Right forelimb (tissue), 1 donor: ENCODE measurements at places on chromosomes 12 and 14.
A peak's percentile ranks its signal among the peaks of the same experiment; 100 is the strongest.

DNA sequence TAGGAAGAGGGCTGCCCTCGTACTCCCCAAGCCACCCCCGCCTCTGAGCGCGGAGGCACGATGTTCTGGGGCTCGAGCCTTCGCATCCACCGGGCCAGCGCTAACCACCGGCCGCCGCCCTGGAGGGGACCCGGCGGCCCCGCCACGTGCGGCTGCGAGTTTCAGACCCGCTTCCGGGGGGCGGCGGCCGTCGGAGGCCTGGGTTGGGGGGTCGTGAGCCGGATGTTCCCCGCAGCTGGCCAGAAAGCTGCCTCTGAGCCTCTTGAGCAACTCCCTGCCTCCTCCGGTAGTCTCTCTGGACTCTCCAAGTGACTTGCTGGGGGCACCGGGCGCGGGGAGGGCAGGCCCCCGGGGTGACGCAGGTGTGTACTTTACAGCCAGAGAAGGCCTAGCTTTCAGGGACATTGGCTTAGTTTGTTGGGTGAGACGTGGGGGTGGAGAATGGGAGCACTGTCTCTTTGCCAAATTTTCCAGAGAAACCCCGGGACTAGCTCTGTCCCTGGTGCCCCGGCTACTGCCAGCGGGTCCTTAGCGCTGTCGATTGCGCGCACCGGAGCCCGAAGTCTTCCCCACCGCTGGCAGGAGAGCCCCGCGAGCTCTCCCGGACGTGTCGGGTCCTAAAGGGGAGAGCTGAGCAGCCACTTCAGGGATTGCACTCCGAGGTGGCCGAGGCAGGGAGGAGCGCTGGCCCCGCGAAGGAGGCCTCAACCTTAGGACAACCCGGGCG is 15.6 kb downstream of the OTX2 start:
- DNase-seq = no peak

- DNase-seq = no peak
Observed at GRCh38 chr12:132161036-132161781, 17.0 kb downstream of the NOC4L start.

- DNase-seq = no peak
Observed at GRCh38 chr12:91870872-91871707, 274.6 kb downstream of the BTG1 start.

DNA sequence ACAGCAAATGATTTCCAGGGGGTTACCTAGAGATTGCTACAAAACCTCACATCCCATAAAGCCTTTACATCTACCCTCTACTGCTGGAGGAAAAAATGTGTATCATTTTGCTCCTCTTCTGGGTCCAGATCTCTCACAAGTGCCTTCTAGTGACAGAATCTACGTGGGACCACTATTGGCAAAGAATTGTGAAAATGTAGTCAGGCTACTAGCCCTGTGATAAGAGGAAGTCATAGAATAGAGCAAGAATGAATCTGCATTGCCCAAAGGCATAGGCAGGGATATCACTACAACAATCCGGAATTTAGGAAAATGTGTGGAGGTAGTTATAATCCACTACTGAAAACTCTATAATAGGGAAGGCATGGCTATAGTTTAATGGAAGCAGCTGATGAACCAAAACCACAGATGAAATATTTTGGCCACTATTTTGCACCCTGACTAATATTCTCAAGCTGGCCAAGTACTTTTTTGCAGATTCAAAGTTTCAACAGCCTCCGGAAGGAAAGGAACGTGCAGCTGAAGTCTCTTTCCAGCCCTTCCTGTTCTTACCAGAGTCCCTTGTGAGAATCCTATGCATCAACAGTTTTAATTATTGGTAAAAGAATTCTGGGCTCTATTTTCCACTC is 176.8 kb downstream of the PHLDA1 start:
- no peak for DNase-seq

DNA sequence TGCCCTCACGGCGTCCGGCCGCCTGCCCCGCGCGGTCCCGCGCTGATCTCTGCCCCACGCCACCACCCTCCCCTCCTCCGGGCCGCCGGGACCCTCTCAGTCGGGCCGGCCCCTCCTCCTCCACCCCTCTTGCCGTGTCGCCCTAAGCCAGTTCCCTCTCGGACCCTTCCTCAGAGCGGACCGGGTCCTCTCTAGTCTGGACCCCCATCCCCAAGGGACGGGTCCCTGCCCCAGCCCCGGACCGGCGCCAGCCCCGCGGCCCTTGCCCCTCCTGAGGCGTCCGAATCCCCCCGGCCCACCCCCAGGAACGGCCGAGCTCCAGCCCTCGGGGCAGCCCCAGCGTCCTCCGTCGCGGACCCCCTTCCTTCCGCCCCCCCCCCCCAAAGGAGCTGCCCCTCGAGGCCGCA is 485 bp downstream of the PPP4R4 start:
- no peak for DNase-seq

DNA sequence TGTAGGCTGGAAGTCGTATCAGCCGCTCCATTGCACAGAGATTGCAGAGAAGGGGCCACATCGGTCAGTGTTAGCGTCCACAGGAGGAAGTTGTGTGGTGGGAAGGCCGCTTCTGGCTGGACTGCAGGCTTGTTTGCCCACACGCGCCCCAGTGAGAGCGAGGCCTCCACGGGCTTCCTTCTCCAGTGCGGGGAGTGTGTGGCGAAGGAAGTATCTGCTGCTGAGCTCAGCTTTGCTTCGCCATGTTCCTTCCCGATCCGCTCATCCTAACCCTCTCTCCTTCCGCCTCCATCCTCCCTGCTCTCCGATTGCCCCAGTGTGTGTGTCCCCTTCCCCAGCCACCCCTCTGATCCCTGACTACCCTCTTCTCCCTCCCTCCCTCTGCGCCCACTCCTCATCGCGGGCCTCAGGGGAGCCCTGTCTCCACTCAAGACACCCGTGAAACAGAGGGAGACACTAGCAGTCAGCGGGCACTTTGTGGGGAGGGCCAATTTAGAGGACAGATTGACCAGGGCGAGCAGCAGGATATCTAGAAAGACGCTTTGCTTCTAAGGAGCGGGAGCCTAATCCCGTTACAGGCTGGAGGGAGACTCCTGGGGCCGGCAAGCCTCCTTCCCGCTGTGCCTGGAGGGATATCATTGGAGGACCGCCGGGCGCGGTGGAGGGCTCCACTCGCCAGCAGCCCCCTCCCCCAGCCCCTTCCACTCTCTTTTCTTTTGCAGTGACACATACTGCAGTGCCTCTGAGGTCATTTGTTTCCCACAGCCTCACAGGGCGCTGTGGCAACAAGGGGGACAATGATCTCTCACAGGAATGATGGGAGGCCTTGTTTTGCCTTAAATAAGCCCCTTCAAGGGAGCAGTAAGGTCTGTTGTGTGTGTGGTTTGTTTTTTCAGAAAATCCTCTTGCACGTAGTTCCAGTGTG is 428.8 kb downstream of the ZFP36L1 start:
- DNase-seq = peak; percentile 75

DNA sequence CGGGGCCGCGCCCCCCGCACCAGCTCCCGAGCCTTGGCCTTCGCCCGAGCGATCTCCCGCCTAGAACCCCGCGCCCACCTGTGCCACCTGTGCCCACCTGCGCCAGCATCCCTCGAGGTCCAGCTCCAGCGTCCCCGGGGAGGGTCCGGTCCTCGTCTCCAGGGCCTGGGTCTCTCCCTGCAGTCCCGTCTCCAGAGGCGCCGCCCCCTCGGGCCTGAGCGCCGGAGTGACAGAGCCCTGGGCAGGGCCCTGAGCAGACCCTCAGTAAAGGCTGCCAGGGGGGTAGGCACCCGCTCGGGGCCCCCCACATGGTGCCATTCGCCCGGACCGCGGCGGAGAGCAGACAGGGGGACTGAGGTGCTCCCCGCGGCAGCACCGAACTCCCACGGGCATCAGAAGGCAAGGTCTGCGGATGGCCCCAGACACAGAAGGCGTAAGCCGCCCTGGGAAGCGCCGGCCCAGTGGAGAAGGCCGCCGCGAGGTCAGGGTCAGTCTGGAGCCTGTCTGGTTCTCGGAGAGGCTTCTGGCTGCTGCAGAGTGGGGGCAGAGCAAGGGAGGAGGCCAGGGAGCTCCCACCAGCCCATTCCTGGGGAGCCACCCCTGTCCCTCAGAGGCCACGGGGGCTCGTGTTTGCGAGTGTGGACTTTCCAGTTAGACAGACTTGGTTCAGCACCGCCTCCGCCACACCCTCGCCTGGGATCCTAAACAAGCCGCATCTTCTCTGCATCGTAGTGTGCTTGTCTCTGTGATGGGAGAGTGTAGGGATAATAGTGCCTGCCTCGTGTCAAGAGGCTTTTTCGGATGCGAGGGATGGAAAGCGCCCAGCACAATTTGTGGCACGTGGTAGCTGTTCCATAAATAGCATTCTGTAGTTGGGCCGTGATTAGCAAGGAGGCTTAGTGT is 1.1 kb upstream of the PPP1R13B start:
- no peak for DNase-seq

DNA sequence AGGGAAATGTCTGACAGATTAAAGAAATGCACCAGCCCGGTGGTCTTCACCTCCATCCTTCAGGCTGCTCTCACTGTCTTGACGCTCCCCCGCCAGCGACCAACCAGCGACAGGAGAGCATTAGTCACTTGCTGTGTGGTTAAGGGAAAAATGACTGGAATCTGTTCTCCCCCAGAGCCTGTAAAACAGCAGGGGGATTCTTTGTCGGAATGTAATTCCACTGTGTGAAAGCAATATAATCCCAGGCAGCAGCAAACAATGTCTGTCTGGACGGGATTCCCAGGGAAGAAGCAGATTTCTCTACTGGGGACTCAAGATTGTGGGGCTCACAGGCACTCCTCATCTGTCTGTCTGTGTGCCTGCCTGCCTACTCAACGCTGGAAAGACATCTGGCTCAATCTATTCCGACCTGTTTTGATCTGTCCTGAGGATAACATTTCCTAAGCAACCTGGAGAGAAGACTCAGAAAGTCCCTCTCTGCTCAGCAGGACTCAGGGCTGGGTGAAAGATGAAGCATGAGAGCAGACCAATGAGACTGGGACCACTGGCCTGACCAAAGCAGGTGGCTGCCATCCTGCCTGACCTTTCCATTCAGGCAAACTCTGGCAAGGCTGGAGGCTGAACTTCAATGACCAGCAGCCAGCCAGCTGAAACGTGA is 54.6 kb downstream of the NUAK1 start:
- peak; percentile 53 for DNase-seq

DNA sequence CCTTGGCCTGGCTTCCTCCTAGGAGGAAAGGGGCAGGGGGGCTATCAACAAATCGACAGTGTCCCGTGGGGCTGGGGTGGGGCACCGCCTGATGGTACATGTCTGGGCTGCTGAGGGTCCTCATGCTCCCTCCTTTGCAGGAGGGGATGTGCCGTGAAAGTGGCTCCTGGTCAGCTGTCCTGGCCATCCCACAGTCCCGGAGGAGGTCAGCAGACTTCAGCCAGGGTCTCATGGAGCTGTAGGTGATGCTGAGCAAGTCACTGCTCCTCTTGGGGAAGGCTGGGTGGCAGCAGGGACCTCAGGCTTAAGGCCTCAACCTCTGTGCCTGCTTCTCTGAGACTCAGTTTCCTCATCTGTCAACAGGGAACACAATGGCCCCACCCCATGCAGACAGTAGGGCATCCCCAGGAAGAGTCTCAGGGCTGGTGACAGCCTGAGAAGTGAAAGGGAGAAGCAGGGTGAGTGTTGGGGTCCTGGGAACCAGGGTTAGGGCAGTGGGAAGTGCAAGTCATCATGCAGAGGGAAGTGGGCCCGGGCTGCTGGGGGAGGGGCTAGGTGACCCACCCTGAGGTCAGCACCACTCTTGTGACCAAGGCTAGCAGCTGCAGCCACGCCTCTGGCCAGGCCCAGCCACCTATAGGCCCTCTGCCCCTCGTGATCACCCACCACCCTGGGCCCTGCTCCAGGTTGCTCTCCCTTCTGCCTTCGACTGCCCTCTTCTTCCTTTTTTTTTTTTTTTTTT is 4.4 kb upstream of the TNFAIP2 start:
- no peak for DNase-seq

GRCh38 chr14:106417224-106418049 is 891.1 kb downstream of the TMEM121 start:
- no peak for DNase-seq

DNA sequence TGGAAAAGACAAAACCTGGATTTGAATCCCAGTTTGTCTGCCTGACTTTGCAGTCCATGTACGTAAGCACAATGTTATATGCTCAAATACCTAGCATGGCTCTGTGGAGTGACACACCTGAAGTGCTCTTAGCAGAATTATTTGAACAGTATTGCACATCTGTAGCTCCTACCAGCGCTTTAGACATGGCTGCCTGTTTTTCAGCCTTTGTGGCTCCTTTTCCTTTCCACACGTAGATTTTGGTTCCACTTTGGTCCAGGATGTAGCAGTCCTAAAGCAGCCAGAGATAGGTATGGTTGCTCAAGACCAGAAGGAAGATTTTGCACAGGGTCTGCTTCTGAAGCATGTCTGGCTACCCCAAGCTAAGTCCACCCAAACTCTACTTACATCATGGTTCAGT is 9.1 kb downstream of the AVIL start:
- DNase-seq = no peak

- no peak for DNase-seq
Observed at GRCh38 chr12:120342175-120343038, 14.8 kb upstream of the PLA2G1B start.

DNA sequence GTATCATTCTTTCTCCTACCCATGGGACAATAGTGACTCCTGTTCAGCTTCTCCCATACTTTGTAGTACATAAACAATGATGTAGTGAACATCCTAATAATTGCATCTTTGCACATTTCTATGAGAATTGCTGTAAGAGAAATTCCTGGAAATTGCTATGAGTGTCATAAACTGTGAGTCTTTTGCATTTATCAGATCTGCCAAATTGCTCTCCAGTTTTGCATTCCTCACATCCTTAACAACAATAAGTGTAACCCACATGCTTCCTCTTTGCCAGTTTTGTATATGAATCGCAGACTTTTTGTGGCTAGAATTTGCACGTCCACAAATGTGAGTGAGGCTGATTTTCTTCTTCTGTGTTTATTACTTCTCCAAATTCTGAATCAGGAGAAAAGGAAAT is 124.0 kb upstream of the TBX5 start:
- no peak for DNase-seq

DNA sequence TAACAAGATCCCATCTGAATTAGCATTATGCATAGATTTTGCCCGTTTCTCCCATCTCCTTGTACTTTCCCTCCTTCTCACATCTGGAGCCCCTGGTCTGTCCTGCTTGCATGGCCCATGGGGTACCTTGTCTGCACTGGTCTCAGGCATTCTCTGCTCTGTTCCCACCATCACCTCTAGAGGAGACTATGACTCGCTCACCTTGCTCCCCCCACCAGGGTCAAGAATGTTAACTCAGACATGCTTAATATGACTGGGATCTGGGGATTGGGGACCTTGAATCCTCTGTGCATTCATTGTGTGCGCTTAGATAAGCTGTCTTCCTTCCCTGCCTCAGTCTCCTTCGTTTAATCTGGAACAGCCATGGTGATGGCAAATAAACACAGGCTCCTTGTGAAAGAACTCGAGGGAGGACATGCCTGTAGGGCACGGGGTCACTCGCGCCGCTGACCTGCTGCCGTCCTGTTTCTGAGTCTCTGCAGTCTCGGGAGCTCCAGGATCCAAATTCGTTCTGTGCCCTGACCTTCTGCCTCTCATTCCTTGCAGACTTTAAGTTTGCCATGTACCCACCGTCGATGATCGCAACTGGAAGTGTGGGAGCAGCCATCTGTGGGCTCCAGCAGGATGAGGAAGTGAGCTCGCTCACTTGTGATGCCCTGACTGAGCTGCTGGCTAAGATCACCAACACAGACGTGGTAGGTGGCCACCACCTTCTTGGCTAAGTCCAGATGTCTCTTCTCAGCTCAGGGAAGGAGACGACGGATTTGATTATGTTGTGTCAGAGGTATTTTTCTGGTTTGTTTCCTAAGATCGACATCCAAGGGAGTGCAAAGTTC is 15.0 kb downstream of the CCND2 start:
- peak; percentile 32 for DNase-seq

- DNase-seq = peak; percentile 74
Observed at GRCh38 chr14:104138098-104138717, at the start of gene KIF26A. TSS of gene KIF26A (plus strand) at chr14:104138587. CDS start at chr14:104138723, 136 bp downstream.

- peak; percentile 69 for DNase-seq
Observed at GRCh38 chr14:88323523-88324199, 592 bp upstream of the KCNK10 start.

- no peak for DNase-seq
Observed at GRCh38 chr14:52852810-52853521, 61.6 kb upstream of the GNPNAT1 start.
